Activated CD8-positive, alpha-beta memory T cell treated with anti-CD3 and anti-CD28 coated beads for 1 hour (primary cell): ENCODE measurements at places on chromosomes 16 and 17.

GRCh38 chr17:20074489-20074888, 65.3 kb downstream of the SPECC1 start:
- DNase-seq: no peak

DNA sequence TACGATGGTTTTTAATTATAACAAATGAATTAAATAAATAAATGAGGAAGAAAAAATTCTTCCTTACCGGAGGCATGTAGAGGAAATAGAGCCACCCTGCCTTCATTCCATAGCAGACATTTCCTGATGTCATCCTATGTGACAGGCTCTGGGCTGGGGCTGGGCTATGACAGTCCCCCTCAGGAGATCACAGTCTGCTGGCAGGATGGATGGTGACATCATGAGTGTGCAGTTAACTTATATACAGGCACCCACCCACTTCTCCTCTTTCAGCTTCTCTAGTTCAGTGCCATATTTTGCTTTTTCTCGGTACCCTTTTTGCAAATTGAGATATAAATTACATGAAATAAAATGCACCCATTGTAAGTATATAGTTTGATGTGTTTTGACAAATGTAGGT, 6.4 kb upstream of the CMTM3 start:
- DNase-seq: no peak

GRCh38 chr17:67491009-67491680, 114.1 kb downstream of the PITPNC1 start:
- no peak for DNase-seq

DNA sequence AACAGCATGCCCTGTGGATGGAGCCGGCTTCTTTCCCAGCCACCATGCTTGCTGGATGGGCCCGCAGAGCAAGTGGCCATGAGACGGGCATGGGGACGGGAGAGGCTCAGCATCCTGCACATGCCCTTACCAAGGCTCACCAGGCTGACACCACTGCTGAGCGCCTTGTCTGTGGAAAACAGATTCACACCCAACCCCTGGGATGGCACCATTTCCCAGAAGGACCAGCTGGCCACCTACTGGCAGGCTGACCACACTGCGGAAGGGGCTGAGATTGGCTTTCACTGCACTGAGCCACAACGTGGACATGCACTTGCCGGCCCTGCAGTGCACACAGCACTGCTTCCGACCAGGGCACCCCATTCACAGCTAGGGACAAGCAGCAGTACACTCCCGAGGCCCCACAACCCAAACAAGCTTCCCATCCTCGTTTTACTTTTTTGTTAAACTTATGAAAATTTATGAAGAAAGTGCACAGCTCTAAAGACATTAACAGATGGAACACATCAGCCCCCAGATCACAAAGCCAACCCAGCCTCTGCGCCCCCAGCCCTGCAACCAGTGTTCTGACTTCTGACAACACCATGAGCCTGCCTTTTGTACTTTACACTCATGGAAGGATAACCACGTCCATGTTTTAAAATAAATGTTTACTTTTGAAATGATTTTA, 13.9 kb upstream of the KRTAP17-1 start:
- DNase-seq: no peak

- DNase-seq: no peak
These were observed 245.7 kb upstream of the CIBAR2 start for GRCh38 chr16:85357924-85358505.
